ENCODE measurements at places on chromosomes 1 and 21. TPM values are rescaled to one million over a fixed set of nuclear protein-coding genes. Genes with fewer than 3 reads are reported as not detected.

SSR2 gene
- polyA plus RNA-seq, result 93.3 TPM

PFKL gene
- polyA plus RNA-seq, result 42.8 TPM

PRDX6 gene
- 756 TPM for polyA plus RNA-seq

SIM2 gene
- polyA plus RNA-seq, result not detected

NCAM2 gene
- polyA plus RNA-seq, result 0.97 TPM

AMY1C gene
- polyA plus RNA-seq, result not detected

OR2M5 gene
- not detected for polyA plus RNA-seq

ETV3L gene
- not detected for polyA plus RNA-seq

KISS1 gene
- polyA plus RNA-seq, result not detected

DNA sequence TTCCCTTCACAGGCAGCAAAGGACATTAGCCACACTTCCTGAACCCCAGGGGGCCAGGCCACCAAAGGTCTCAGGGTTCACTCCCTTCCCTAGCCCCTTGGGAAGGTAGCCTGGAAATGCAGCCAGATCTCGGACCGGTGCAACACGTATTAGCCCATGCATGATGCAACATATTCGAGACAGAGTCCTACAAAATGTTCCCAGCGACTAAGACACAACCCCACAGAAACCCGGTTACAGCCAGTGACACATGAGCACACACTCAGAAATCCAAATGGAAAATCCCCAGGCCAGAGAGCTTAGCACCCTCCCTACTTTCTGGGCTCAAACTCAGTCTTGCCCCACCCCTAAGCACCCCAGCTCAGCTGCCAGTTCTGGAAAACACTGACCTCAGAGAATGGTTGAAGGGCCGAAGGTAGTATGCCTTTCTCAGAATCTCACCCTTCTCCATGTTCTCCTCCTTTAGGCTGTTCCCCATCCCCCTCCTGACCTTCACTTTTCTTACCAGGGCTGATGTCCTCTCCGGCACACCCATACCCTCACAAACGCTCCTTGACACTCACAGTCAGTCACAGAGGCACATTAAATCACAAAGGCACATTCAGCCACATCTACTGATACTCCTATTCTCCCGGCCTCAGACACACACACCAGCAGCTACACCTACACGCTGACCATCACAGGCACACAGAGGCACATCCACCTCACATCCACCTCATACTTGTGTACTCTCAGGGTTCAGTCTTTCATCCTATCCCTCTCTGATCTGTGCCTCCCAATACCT lies at the start of gene TSPAN1:
TSS of gene TSPAN1 (plus strand) at position 640 of the 784 bp plus-strand sequence. CDS start 6,021 bp downstream, outside the sequence.
- DNase-seq, result peak; percentile 85

DNA sequence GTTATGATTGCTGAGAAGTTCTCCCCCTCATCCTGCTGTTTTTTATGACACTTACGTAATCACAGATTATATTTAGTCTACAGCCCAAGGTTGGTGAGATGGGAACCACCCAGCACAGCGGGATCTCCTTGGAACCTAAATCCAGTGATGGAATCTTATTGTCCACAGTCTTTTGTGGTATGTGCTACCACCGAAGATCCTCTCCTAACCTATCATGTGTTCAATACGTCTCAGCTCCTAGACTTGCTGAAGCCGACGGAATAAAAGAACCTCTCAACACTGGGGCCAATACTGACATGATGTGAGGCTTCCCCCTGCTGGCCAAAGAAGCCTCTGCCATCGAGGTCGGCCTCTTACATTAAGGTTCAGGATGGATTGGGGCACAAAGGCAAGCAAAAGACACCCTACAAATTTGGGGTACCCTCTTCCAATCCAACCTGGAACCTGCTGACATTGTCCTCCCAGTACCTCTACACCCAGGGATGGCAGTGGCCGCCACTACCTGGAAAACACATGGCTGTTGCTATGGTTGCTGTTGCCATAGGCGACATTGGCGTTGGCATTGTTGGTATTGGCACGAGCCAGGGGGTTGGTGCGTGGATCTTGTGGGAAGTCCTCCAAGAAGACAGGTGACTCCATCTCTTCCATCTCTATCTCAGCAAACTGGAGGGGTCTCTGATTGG lies 19.4 kb upstream of the KIF21B start:
- DNase-seq, result peak; percentile 56

- DNase-seq, result peak; percentile 76
These were observed 928 bp downstream of the TLCD4 start for GRCh38 chr1:95118067-95118499.

DNA sequence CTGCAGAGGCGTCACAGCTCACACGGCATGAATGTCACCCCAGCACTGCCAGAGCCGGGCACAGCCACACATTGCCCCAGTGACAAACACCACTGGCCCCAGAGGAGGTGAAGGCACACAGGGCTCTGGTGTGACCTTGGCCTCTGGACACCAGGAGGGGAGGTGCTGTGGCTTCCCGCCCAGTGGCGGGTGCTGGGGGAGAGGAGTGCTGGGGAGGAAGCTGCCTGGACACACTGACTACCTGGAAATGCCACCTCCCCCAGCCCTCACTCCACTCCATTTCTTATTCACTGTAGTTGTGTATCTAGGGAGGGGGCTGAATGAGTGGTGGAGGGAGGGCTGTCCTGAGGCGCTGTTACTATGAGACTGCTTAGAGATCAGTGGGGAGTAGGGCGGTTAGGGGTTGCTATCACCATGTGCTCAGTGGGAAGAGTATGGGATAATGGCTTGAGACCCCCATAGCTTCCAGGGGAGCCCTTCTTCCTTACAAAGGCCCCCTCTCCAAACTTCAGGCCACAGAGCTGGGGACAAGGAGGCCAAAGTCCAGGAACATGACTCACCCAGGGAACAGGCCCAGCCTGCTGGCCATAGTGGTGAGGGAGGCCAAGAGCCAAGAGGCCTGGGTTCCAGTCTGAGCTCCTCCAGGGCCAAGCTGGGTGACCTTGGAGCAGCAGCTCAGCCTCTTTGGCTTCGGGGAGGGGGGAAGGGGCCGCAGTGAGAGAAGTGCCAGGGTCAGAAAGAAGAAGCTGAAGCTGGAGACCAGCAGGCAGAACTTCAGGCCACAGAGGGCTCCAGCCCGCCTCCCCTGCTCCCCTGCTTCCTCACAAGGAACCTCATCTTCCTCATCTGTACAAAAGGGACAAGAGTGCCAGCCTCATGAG lies 40.1 kb downstream of the AHDC1 start:
- DNase-seq, result peak; percentile 79

- DNase-seq, result peak; percentile 94
These were observed 64.8 kb downstream of the ALPL start for GRCh38 chr1:21573971-21574465.

DNA sequence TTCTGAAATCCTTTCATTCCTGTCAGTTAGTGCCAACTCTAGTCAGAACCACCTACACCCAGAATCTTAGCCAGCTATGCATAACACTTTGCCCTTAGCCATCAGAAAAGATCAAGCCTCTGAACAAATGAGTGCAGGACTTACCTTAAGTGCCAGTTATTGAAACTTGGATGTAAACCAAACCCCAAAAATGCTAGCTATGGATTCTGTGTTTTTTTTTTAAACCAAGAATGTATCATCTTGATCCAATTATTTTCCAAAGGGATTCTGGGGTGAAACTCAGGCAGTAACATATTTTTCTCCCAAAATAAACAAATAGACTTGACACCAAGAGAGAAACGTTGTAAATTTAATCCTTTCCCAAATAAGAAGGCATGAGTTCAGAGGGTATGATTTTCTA lies 538.6 kb upstream of the ADAMTS5 start:
- no peak for DNase-seq

DNA sequence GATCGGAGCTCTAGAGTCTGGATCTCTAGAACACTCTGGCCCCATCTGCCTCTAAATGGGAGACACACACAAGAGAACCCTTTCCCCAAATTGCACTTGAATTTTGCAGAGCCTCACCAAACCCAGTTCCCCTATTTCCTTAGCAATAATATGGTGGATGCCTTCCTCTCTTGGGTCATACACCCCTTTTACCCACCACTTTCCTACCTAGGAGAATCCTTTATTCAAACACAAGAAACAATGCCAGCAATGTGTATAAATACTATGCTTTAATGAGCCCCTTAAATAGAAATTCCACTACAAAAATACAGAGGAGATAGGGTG lies 760 bp upstream of the SF3B4 start:
- DNase-seq, result no peak

DNA sequence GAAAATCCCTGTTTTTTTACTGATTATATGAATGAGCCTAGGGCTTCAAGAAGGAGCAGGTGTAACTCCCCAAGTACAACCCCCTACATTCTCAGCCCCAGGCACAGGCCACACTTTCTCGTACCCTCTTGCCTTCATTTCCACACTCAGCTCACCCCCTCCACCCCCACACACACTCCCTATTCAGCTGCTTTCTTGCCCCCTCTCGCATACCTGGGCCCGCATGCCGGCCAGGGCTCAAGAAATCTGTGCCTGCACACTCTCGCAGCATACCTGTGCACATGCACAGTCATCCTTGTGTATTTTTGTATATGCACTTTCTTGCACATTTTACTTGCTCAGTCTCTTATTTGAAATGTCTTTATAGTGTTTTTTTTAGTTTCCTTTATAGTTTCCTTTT lies 2.0 kb downstream of the PTPRF start:
- no peak for DNase-seq

DNA sequence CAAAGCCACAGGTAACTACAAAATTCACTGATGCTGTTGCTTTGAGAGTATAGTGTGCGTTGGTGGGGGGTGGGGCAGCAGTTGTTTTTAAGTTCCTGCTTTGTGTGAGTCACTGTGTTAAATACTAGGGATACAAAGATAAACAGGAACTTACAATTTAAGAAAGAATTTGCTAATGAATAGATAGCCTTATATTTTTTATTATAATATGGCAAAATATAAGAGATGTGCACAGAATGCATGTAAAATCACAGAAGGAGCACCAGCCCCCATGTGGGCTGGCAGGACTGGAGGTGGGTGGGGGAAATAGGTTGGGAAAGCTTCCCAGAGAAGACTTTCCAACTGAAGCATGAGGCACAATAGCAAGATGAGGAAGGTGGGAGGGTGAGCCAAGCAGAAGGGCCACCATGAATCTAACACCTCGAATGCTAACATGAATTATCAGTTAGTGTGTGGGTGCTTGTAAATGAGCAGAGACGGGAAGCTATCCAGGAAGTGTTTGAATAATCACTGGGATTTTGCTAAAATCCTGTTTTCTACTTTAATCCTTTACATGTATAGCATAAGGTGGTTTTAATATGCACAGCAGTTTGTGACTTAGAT lies 57.0 kb upstream of the RAVER2 start:
- DNase-seq, result peak; percentile 72

DNA sequence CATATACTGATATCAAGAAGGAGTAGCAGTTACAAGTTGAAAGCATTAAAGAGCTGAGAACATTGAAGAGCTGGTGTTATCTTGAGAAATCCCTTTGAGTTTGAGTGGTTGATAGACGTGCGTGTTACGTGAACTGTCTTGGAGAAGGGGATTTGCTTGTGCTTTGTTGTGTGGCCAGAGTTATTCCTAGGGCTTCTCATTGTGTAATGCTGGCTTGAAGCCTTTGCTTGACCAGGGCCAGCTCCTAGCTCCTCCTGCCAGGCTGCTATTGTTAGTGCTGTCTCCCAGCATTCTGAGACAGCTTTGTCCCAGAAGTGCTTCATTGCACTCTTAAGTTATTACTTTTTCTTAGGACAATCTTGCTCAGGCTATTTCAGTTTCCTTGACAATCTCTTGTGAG lies 116.2 kb upstream of the KCNK2 start:
- no peak for DNase-seq

DNA sequence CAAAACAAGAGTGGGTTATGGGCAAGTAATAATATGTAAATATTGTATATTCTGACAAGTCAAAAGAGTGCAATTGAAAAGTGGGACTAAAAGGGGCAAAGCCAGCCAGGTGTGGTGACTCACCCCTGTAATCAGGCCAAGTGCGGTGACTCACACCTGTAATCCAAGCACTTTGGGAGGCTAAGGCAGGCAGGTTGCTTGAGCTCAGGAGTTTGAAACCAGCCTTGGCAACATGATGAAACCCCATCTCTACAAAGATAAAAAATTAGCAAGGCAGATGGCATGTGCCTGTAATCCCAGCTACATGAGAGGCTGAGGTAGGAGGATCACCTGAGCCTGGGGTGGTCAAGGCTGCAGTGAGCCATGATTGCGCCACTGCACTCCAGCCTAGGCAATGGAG lies 304.0 kb downstream of the HHIPL2 start:
- no peak for DNase-seq

GRCh38 chr1:64543831-64544230 lies 73.9 kb downstream of the CACHD1 start:
- DNase-seq, result peak; percentile 45

GRCh38 chr1:47993416-47993740 lies 3.8 kb downstream of the TRABD2B start:
- DNase-seq, result no peak

- DNase-seq, result no peak
These were observed 4.4 kb downstream of the COL16A1 start for GRCh38 chr1:31699341-31699891.

- DNase-seq, result no peak
These were observed 262.6 kb downstream of the ATG4C start for GRCh38 chr1:63046539-63046938.

- DNase-seq, result no peak
These were observed 2.4 kb upstream of the ABL2 start for GRCh38 chr1:179231923-179232322.

GRCh38 chr1:151502035-151502700 lies 9.0 kb upstream of the CGN start:
- DNase-seq, result no peak

GRCh38 chr1:234972411-234973191 lies 156.0 kb downstream of the TOMM20 start:
- DNase-seq, result no peak

- DNase-seq, result no peak
These were observed 1044.4 kb downstream of the ADGRL2 start for GRCh38 chr1:82844911-82845827.

- DNase-seq, result no peak
These were observed 280.6 kb downstream of the TTLL7 start for GRCh38 chr1:83718338-83718737.

- DNase-seq, result no peak
These were observed 76.9 kb downstream of the ZC3H11B start for GRCh38 chr1:219536038-219536437.

DNA sequence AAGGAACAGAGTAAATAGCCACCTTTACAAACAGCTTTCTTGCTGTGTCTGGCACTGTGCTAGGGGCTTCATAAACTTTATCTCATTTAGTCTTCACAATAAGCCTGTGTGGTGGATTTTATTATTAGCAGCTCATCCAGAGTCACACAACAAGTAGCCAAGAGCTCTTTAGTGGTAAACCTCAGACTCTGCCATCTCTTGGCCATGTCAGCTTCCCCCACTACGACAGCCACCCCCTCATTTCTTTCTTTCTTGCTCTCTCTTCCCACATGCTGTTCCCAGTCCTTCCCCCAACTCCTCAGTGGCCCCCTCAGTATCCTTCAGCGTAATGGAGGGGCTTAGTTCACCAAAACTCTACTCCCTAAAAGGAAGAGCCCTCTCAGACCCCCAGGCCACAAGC lies 1.2 kb upstream of the ZNF683 start:
- no peak for DNase-seq

- no peak for DNase-seq
These were observed 45.8 kb downstream of the SSBP3 start for GRCh38 chr1:54360165-54361005.
